ENCODE measurements at places on chromosomes 7 and 10.

GRCh38 chr10:121240011-121240410 lies 358.2 kb downstream of the FGFR2 start:
- H3K36me3 ChIP-seq = no peaks in the 10 kb centered on the region
- no peaks in the 10 kb centered on the region for H3K4me1 ChIP-seq
- peaks cover 17% of the 10 kb centered on the region for H3K27me3 ChIP-seq
- H3K27ac ChIP-seq = no peak overlapping the region
- H3K4me3 ChIP-seq = no peak overlapping the region
- no peak for DNase-seq

DNA sequence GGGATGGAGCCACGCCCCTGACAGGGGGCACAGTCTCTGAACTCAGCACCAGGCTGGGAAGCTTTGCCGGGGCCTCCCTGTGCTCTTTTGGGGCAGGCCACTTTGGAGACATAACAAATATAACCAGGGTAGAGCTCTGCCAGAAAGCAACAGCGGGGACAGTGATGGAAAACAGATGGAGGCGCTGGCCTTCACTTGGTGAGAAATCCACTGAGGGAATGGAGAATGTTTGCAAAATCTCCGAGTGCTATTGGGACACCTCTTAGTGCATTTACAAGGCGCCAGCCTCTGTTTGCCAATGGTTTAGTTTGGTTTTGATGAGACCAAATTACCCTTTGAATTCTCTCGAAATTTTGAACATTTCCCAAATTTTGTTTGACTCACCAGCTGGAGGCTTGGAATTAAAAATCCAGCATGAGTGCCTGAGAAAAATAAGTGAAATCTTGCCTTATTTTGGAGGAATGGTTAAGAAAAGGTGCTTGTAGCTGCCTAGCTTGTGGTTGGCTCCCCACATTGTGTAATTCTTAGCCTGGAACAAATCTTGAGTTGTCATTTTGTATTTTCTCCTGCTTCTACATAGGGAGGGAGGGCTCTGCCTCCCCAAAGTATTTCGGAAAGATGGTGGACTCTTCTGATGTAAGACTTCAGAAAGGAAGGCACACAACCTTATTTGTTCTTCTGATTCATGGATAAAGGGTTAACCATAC lies 980.5 kb downstream of the LRMDA start:
- peak; percentile 67 for DNase-seq
- peaks cover 14% of the 10 kb centered on the region for H3K4me1 ChIP-seq
- H3K27me3 ChIP-seq = no peaks in the 10 kb centered on the region
- H3K4me3 ChIP-seq = no peak overlapping the region
- peak overlapping the region; percentile 35 for H3K27ac ChIP-seq
- no peaks in the 10 kb centered on the region for H3K36me3 ChIP-seq

GRCh38 chr7:25408012-25408687 lies 179.9 kb upstream of the NPVF start:
- no peaks in the 10 kb centered on the region for H3K36me3 ChIP-seq
- H3K4me3 ChIP-seq = no peak overlapping the region
- H3K27ac ChIP-seq = no peak overlapping the region
- DNase-seq = no peak

DNA sequence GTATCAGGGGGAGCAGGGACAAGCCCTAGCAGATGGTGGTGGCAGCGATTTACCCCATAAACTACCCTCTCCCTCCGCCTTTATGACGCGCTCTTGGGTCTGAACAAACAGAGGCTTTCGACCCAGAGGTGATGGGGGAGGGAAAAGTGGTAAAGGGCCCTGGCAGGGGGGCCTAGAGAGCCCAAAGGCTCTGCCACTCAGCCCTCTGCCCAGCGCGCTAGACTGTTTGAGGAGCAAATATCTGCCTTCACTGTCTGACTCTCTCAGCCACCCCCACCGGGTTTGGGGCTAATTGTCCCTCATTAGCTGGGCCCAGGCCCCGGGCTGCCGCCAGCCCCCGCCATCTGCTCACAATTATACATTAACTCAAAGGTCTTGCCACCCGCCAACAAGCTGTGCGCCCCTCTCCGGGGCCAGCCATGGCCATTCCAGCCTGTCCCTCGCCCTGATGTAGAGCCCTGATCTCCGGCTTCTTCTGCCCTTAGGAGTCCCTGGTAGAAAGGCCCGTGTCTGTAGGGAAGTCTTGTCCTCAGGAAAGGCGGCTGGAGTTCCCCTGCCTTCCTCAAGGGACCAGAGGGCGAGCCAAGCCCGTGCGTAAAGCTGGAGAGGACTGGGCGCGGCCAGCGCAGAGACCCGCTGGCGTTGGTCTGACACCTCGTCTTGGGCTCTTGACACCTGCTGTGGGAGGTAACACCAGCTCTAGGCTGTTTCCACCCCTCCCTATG lies 1.9 kb upstream of the PAX4 start:
- no peak for DNase-seq
- no peaks in the 10 kb centered on the region for H3K36me3 ChIP-seq
- no peak overlapping the region for H3K27ac ChIP-seq
- H3K4me1 ChIP-seq = no peaks in the 10 kb centered on the region

GRCh38 chr10:76297358-76297757 lies 865.9 kb downstream of the LRMDA start:
- no peak overlapping the region for H3K4me3 ChIP-seq
- H3K27ac ChIP-seq = no peak overlapping the region
- peaks cover 10% of the 10 kb centered on the region for H3K4me1 ChIP-seq

GRCh38 chr7:78323118-78323517 lies 524.5 kb downstream of the PHTF2 start:
- H3K27ac ChIP-seq = no peak overlapping the region
- no peaks in the 10 kb centered on the region for H3K36me3 ChIP-seq
- no peak for DNase-seq

GRCh38 chr7:45576249-45576929 lies 2.2 kb downstream of the ADCY1 start:
- H3K4me1 ChIP-seq = peaks cover 28% of the 10 kb centered on the region
- H3K4me3 ChIP-seq = peak overlapping the region; percentile 81
- peaks cover 50% of the 10 kb centered on the region for H3K27me3 ChIP-seq
- no peaks in the 10 kb centered on the region for H3K36me3 ChIP-seq
- H3K27ac ChIP-seq = no peak overlapping the region
- DNase-seq = no peak

- no peaks in the 10 kb centered on the region for H3K4me1 ChIP-seq
- no peak for DNase-seq
- no peak overlapping the region for H3K27ac ChIP-seq
- no peak overlapping the region for H3K4me3 ChIP-seq
- H3K27me3 ChIP-seq = peaks cover 10% of the 10 kb centered on the region
These were observed 29.6 kb downstream of the GOLGA7B start for GRCh38 chr10:97879241-97879640.

DNA sequence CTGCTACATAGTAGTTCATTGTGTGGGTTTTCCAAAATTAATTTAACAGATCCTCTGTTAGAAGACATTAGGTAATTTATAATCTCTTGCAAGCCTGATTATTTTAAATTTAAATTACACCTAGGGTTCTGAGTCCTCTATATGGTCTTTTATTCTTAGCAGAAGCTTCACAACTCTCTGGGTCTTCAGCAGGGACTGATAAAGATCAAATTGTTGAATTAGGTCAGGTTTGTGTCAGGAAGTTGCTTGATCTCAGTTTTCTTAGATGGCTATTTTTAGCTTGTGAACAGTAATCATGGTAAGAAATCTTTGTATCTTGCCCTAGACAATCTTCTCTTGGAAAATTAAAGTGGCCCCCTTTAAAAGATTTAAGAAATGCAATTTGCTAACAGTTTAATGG lies 183.1 kb upstream of the HDAC9 start:
- no peaks in the 10 kb centered on the region for H3K36me3 ChIP-seq
- peaks cover 31% of the 10 kb centered on the region for H3K4me1 ChIP-seq
- no peak overlapping the region for H3K27ac ChIP-seq
- no peak overlapping the region for H3K4me3 ChIP-seq
- DNase-seq = no peak

GRCh38 chr7:35754741-35755140 lies 46.1 kb upstream of the SEPTIN7 start:
- no peak overlapping the region for H3K4me3 ChIP-seq
- no peaks in the 10 kb centered on the region for H3K36me3 ChIP-seq
- peaks cover 47% of the 10 kb centered on the region for H3K4me1 ChIP-seq
- no peak for DNase-seq
- peak overlapping the region; percentile 78 for H3K27ac ChIP-seq
- H3K27me3 ChIP-seq = no peaks in the 10 kb centered on the region
